Eye (tissue), 1 donor: ENCODE measurements at places on chromosomes 13 and 19.
A peak's percentile ranks its signal among the peaks of the same experiment; 100 is the strongest.

- DNase-seq: no peak
Observed at GRCh38 chr13:44918326-44919103, 70.8 kb downstream of the NUFIP1 start.

GRCh38 chr13:48979892-48980291, 4.2 kb downstream of the FNDC3A start:
- no peak for DNase-seq

- DNase-seq: peak; percentile 54
Observed at GRCh38 chr19:46378268-46378667, 31.4 kb downstream of the PPP5C start.

- DNase-seq: no peak
Observed at GRCh38 chr13:41970022-41970421, 9.1 kb upstream of the VWA8 start.

DNA sequence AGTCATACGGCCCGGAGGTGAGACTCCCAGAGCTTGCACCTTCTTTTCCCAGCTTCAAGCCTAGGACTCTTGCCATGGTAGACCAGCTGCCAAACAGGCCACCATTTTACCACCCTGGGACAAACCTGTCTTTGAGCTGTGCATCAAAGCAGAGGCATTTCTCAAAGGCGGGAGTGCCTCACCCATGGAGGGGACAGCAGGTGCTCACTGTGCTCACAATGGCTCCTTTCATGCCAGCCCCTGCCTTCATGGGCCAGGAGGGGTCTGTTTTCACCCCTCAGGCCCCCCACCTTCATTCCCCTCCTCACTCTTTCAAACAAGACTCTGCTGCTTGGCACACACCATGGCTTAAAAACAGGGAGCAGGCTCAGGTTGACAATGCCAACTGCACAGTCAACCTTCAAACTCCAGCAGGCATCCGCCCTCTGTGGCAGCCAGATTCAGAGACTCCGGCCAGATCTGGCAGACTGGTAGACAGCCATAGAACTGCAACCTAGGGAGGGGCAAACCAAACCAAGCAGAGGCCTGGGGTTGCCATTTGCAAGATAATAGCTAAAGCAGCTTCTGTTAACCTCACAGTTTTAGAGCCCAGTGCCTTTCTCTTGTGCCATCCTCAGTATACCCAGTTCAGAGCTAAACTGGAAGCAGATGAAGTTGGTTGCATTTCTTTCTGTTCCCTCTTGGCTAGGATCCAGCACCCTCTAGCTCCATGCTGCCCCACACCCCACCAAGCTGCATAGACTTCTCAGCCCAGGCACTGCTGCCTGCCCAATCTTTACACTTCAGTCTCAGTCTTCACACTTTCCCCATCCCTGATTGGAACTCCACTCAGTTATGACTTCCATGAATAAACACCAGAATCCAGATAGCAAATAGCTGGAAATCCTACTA, 93.9 kb upstream of the SPATA13 start:
- no peak for DNase-seq
